Stimulated activated CD8-positive, alpha-beta memory T cell treated with anti-CD3 and anti-CD28 coated beads, Interleukin-4, amount 100 ng/mL, for 4 hours (primary cell): ENCODE measurements at places on chromosomes 5 and 9.

DNA sequence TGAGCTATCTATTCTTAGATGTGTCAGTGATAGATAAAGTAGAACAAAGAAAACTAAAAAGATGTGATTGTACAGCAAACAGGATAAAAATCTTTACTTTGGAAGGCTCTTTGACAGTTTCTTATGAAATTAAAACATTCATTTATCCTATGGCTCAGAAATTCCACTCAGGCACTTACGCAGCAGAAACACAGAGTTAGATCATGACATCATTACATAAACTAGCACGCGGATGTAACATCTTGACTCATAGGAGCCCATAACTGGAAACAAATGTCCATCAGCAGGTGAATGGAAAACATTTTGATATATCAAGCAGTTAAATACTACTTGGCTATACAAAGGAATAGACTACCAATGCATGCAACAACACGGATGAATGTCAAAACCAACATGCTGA lies 45.3 kb downstream of the ICE1 start:
- no peak for DNase-seq

- DNase-seq = no peak
Observed at GRCh38 chr5:178232920-178233429, 373 bp upstream of the PHYKPL start.

- no peak for DNase-seq
Observed at GRCh38 chr5:64599226-64599625, 91.1 kb upstream of the SHISAL2B start.

GRCh38 chr9:83023151-83023550 lies 39.8 kb downstream of the RASEF start:
- no peak for DNase-seq

GRCh38 chr5:170533383-170533782 lies 29.6 kb downstream of the KCNIP1 start:
- DNase-seq = no peak

DNA sequence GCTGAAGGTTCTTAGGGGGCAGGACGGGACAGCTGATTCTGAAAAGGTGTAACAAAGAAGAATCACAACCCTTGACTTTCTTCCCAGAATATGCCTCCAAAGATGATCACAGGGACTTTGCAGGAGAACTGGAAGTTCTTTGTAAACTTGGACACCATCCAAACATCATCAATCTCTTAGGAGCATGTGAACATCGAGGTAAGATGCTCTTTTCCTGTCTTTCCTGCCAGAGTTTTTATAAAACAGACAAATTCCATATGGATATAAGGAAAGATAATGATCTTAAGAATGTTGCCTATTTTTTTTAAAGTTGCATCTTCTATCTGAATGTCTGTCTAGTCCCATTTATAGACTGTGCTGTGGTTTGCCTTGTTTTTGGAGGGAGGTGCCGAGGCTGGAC lies 87.9 kb downstream of the EQTN start:
- no peak for DNase-seq

GRCh38 chr5:158456756-158457155 lies 597.8 kb upstream of the CLINT1 start:
- no peak for DNase-seq

GRCh38 chr5:54001976-54002775 lies 308.2 kb downstream of the ARL15 start:
- no peak for DNase-seq

DNA sequence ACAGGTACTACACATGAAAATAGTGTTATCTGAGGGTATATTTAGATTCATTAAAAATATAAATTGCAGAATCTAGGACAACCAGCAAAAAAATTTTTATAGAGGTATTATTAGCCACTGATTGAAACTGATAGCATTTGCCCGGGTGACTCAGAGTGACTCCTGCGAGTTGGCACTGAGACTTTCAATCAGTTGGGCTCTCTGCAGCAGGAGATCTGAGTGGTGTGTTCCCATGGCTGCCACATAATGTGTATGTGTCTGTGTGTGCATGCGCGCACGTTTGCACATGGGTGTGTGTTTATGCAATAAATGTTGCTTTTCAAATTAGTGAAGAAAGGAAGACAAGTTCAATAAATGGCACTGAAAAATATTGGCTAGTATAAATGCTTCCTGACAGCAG lies 100.1 kb upstream of the MRPS30 start:
- DNase-seq = no peak

DNA sequence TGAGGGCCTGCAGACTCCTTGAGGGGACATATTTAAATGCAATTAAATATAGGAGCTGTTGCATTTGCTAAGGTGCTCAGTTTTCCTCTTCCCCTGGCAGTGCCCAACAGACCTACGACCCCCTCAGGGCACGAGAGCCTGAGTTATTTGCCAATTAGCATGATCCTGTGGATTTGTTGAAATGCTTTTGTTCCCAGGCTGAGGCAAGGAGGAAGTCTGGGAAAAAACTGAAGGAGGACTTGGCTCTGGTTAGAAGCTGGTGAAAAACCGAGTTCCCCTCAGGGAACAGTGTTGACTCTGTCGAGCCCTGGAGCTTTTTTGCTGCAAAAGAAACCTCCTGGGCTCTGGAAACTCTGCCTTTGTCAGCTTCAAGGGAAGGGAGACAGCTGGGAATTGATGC lies 103.6 kb upstream of the SHB start:
- DNase-seq = no peak

DNA sequence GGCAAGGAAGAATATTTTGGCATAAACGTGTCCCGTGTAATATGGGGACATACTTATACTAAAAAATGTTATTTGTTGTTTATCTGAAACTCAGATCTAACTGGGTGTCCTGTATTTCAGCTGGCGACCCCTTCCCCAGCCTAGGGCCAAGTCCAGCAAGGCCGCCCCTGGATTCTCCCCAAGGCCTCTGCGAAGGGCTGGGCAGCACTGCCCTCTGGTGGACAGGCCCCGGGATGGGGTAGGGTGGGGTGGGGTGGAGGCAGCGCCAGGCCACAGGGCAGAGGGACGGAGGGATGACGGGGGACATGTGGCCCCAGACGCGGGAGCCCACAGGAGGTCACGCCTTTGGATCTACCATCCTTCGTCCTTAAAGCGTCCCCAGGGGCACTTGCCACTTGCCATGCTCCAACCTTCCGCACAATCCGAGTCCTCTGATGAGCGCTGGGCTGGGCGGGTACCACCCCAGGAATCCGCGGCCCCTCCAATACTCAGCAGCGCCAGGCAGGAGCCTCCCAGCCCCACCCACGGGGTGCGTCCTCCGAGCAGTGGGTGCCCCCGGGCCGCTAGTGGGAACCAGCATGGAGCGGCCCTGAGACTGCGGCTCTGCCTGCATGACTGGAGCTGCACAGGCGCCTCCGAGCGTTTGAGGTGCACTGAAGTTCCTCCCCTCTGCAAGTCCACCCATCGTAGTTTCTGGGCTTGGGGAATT lies 7.1 kb upstream of the AGPAT2 start:
- no peak for DNase-seq

DNA sequence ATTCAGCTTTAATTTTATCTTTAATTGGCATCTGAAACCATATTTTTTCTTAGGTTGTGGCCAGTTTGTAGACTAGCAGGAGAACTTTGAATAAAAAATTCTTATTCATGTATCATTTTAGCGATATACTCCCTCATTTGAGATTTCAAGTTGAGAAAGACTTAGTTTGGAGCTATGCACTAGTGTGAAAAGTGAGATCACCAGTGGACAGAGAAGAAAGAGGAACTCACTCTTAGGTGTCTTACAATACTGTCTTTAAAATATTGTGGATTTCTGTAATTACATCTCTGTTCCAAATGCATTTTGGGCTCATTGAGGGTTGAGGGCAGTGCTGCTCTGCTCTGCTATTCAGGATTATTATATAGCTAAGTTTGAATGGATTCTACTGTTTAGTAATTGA lies 54.7 kb downstream of the NAA35 start:
- DNase-seq = no peak
